ENCODE measurements at places on chromosomes 13 and 19. TPM values are rescaled to one million over a fixed set of nuclear protein-coding genes. Genes with fewer than 3 reads are reported as not detected.

ACP7 gene
- total RNA-seq: not detected

ZNF90 gene
- 0.99 TPM for total RNA-seq

EHD2 gene
- total RNA-seq: 15.7 TPM

TNPO2 gene
- 84.5 TPM for total RNA-seq

LILRB2 gene
- not detected for total RNA-seq

All from MG63 (cell line).